ENCODE measurements at places on chromosomes 5 and 9. TPM values are rescaled to one million over a fixed set of nuclear protein-coding genes. Genes with fewer than 3 reads are reported as not detected.

Gene MSMP
- total RNA-seq: not detected

Gene IFNA13
- total RNA-seq: not detected

Gene ARRDC3
- 123 TPM for total RNA-seq

Gene MARVELD2
- 30.9 TPM for total RNA-seq

Gene OR2K2
- total RNA-seq: not detected

Gene CD180
- total RNA-seq: 2.1 TPM

All from upper lobe of left lung (tissue), 6 donors.